Fibroblast of skin of right biceps (primary cell): ENCODE measurements at places on chromosomes 5 and 9.

DNA sequence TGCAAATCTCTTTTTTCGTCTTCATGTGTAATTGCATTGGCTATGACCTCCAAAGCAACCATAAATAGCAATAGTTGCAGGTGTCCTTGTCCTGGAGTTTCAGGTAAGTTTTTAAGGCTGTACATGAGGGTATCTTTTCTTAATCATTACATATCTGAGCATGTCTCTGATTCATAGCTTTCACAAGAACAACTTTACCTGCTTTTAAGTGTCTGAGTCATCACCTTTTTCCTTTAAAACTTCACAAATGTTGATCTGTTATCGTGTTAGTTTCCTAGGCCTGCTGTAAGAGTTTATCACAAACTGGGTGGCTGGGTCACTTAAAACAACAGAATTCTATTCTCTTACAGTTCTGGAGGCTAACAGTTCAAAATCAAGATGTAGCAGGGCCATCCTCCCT, 13.8 kb downstream of the GARNL3 start:
- no peak for DNase-seq

GRCh38 chr9:129773262-129774048, 20.6 kb upstream of the PTGES start:
- no peak for DNase-seq

GRCh38 chr5:4093970-4094369, 498.3 kb downstream of the IRX1 start:
- DNase-seq: no peak

GRCh38 chr5:25963251-25964008, 1075.0 kb downstream of the CDH9 start:
- DNase-seq: no peak

GRCh38 chr5:39423331-39423751, 1.4 kb downstream of the DAB2 start:
- peak; percentile 55 for DNase-seq

DNA sequence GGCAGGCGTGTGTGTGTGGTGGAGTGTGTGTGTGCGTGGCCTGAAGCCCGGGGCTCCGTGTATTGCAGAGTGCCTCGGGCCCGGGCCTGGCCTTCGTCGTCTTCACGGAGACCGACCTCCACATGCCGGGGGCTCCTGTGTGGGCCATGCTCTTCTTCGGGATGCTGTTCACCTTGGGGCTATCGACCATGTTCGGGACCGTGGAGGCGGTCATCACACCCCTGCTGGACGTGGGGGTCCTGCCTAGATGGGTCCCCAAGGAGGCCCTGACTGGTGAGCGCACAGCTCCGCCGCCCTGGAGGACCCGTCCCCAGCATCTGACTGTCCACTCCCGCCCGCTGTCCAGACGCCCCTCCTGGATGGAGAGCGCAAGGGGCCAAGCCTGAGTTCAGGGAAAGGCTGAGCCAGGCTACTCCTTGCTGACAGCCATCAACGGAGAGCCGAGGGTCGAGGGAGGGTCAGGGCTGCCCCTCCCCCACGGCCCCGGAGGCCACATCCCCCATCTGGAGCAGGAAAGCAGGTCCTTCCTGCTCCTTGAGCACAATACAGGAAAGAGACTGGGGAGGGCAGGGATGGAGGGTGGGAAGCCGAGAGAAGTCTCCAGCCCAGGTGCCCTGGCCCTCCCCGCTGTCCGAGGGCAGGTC, 18.4 kb downstream of the SLC6A18 start:
- DNase-seq: no peak

- no peak for DNase-seq
Measured at GRCh38 chr5:181219262-181220177, 3.6 kb upstream of the TRIM41 start.

GRCh38 chr5:148583421-148583965, 70.8 kb downstream of the HTR4 start:
- no peak for DNase-seq

DNA sequence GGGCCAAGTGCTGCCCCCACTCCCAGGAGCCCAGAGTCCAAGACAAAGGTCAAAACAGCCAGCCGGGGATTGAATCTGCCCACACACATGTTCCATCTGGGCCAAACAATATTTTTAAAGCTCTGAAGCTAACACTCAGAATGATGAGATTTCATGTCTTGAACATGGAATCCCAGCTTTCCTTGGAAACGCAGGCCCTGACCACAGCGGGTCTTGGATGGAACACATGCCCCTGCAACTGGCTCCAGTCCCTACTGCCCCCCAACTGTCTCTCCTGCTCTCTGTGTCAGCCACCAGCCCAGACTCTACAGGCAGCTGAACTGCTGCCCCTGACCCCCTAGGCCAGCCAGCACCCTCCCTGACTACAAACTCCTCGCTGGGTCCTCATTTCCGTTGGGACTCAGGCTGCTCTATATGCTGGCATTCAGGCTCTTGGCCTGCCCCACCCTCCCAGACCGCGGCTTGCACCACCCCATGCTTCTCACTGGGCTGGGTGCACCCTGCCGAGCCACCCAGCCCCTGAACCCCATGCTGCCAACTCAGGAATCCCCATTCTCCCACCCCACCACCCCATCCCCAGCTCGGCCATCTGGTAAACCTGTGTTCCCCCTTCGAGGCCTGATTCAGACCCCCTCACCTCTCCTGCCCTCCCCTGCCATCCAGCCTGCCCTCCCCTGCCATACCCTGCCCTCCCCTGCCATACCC, 71.7 kb downstream of the ADAMTS2 start:
- no peak for DNase-seq

DNA sequence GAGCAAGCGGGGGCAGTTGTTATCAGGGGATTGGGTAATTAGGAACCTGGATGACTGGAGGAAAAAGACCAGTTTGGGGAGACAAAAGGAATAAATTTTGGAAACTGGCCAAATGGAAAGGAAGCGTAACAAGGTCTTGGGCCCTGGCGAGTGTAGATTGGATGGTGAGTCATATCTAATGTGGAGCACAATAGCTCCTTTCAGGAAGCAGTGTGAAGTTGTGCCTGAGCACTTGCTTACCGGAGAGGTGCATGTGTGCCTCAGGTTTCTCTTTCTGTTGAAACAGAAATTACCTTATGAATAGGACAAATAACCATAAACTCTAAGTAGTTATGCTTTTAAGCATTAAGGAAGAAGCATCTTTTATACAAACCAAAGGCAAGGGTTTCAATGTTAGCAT, 176.4 kb downstream of the KIF4B start:
- no peak for DNase-seq

- no peak for DNase-seq
Measured at GRCh38 chr5:87588316-87588715, 175.6 kb upstream of the CCNH start.

GRCh38 chr5:122064992-122065391, 13.1 kb downstream of the LOX start:
- peak; percentile 32 for DNase-seq

GRCh38 chr5:135535420-135535819, 344 bp downstream of the NEUROG1 start:
- DNase-seq: no peak

- DNase-seq: no peak
Measured at GRCh38 chr5:67009028-67009427, 187.6 kb downstream of the CD180 start.

GRCh38 chr9:99335280-99335679, 113.2 kb downstream of the SEC61B start:
- peak; percentile 45 for DNase-seq
